ENCODE measurements at places on chromosomes 2 and 18.

GRCh38 chr2:72780477-72780876 lies 45.4 kb downstream of the EXOC6B start:
- DNase-seq = no peak

DNA sequence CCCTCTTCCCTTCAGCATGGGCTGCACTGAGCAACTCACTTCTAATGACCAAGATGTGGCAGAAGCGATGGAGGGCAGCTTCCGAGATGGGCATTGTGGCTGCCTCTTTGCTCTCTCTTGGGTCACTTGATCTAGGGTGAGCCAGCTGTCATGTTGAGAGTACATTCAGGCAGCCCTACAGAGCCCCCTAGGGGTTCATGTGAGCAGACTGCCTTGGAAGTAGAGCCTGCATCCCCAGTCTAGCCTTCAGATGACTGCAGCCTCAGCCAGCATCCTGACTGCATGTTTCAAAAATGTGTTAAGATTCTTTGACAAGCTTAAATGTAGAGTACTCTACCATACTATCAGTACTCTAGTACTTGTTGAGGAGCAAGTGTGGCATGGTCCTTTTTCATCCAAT lies 143.9 kb downstream of the NCK2 start:
- DNase-seq = no peak

DNA sequence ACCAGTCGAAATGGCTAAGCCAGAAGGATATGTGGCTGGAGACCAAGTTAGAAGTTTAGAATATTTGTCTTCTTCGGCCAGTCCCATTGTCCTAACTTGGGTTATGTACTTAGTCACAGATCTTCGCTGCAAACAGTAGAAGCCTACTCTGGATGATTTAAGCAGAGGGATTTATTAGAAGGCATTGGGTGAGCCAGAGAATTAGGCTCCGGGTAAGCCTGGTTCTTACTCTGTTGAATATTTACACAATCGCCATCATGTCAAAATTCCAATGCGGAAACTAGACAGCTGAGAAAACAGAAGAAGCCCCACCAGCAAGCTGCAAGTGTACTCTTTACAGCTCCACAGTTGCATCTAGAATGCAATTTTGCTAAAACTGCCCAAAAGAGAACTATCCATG lies 276.6 kb downstream of the CMPK2 start:
- DNase-seq = no peak

GRCh38 chr2:88686320-88686719 lies 5.2 kb upstream of the RPIA start:
- DNase-seq = no peak

DNA sequence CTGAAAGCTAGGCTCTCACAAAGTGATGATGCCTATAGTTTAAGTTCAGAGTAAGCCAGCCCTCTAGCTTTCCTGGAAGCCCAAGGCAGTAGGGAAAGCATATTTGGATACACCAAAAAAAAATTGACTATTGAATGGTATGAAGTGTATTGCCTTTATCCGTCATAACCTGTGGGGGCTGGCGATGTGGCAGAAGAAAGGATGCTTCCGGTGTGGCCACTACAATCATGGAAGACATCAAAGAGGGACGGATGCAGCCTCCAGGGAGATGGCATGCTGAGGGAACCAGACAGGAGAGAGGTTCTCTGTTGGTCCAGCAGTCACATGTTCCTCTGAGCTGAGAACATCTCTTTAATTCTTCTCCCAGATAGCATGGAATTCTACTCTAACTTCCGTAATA lies 170.3 kb downstream of the TMEM18 start:
- DNase-seq = no peak

DNA sequence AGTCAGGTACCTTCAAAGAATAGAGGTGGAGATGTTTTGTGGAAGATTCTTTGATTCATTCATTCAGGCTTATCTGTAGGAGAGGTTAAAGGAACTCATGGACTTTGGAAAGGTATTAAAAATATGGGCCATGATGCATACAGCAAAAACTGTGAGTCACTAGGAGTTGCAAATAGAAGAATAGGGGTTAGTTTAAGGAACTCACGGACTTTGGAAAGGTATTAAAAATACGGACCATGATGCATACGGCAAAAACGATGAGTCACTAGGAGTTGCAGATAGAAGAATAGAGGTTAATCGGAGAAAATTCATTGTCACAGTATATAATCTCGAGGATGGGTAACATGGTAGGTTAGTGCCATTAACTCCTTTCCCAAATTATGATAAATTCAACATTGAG lies 41.2 kb downstream of the SLC9A2 start:
- DNase-seq = no peak

- DNase-seq = no peak
Observed at GRCh38 chr2:109322111-109322510, 193.1 kb downstream of the SH3RF3 start.

GRCh38 chr2:104755026-104755878 lies 98.7 kb upstream of the POU3F3 start:
- DNase-seq = no peak

GRCh38 chr2:203599509-203599908 lies 64.4 kb upstream of the RAPH1 start:
- no peak for DNase-seq

GRCh38 chr2:167198009-167198408 lies 309.7 kb downstream of the XIRP2 start:
- no peak for DNase-seq

GRCh38 chr2:66273933-66274490 lies 160.9 kb upstream of the MEIS1 start:
- DNase-seq = no peak

- DNase-seq = no peak
Observed at GRCh38 chr18:6928359-6928758, 189.2 kb downstream of the LAMA1 start.

DNA sequence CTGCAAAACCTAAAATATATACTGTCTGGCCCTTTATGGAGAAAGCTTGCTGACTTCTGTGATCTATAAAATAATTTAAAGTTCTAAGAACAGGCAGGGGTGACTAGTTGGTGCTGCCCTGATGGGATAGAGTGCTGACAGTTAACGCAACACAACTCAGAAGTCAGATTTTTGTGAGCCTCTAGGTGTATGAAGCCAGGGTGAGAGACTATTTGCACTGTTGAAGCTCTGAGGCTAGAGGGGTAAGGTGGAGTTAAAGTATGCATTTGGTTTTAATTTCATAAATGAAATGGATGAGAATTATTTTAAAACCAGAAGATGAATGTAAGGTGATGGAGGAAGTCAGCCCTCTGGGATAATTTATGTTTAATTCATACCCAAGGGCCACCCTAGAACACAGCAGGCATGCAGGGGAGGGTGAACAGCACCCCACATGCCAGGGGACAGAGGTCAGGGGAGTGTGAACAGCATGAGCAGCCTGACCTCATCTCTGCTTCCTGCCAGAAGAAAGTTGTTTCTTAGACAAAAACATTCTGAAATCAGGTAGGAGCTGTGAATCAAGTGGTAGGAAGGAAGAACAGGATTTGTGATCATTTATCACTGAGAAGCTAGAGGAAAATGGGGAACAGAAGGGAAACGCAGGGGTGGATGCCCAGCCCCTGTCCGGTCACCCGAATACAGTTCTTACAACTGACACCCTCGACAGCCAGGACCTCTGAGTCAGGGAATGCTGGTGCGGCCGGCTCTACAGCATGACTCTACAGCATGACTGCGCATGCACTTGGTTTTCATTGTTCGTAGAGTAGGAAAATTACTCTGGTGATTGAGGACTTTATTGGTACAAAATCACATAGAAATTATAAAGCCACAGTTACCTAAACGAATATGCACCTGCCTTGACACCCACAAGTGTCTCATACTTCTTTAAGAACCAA lies 93.1 kb downstream of the MBP start:
- no peak for DNase-seq

- no peak for DNase-seq
Observed at GRCh38 chr2:8437228-8437948, 244.5 kb upstream of the ID2 start.

DNA sequence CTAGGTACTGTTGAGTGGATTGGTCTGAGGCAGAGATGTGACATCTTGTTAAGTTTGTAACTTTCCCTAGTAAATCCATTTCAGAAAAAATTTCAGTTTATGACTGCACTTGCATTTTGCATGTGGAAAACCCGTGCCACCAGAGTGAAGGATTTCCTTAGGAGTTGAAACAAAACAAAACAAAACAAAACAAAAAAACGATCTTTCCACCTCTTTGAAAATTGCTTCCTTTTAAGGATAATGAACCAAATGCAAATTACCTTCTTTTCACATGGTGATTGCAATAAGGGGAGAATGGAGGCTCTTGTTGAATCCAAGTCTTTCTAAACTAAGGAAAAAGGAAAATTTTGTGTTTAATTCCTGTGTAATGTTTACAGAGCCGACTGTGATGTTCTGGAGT lies 43.2 kb downstream of the PHLPP1 start:
- no peak for DNase-seq

All from NCI-H1092 (cell line).